ENCODE measurements at places on chromosomes 4 and X.
A peak's percentile ranks its signal among the peaks of the same experiment; 100 is the strongest.

DNA sequence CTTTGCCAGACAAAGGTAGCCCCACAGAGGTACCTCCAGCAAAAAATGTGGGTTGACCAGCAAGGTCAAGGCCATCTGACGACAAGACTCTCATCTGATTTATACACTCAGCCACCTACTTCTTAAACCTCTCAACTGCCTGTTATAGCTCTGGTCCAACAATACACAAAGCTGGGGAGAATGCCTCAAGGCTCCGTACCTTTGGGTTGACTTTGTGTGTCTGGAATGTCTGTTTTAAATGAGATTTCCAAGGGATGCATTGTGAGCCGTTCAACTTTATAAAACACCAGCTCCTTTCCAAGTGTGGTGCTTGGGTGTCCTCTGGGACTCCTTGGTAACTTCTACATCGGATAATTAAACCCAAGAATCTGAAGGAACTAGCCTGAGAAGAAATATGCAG lies 167.0 kb upstream of the RPL34 start:
- DNase-seq, result no peak

DNA sequence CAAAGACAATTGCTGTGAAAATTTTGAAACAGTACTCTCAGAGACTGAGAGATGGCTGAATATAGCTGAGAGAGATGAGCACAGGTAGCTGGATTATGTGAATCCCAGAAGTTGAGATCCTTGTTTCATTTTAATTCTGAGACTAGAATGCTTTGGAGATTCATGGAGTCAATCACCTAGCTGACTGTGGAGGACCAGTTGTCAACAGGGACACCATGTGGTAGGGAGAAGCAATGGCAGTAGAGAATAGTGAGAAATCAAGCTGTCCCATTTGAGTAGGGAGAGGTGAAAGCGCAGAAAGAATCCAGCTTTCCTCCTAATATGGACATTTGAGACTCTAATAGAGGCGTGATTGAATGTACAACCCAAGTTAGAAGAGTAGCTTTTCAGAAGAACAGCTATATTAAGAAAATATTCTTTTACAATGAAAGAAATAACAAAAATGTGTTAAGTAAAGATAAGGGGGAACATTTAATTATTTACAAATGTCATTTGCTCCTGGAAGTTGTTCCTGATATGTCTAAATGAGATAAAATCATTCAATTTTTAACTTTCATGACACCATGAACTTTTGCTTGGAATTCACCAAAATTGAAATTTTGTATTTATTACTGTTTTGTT lies 30.3 kb upstream of the GLRB start:
- peak; percentile 4 for DNase-seq

DNA sequence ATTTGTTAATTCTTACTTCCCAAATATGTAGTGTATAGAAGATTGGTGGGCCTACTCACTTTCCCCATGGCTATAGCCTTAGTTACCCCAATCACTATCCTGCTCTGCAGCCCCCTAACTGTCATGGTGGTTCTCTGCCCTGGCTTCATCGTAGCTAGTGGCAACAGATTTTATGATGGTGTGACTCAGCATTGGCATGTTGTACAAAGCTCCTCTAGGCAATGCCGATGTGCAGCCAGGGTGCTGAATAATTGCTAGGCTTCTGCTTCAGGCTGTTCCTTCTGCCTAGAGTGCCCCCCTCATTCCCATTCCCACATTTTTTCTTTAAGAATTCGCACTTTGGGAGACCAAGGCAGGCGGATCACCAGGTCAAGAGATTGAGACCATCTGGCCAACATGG lies 35.2 kb downstream of the AFF2 start:
- no peak for DNase-seq

DNA sequence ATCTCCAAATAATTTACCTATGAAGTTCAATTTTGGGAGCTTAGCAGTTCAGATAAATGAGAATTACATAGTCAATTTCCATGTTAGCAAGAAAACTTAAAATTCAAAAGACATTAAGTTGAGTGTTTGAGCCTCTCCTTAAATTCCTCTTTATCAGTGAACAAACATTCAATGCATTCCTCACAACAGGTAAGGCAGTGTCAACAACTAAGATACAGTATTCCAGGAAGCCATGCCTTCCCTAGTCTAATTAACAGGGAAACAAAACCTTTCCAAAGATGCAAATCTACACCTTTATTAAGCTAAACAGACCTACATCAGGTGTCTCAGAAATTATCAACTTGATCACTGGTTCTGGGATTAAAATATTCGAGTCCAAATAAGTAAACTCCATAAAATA lies 3.7 kb downstream of the SH3RF1 start:
- DNase-seq, result no peak

- DNase-seq, result no peak
Measured at GRCh38 chr4:181013162-181013561, 1230.0 kb upstream of the TENM3 start.

DNA sequence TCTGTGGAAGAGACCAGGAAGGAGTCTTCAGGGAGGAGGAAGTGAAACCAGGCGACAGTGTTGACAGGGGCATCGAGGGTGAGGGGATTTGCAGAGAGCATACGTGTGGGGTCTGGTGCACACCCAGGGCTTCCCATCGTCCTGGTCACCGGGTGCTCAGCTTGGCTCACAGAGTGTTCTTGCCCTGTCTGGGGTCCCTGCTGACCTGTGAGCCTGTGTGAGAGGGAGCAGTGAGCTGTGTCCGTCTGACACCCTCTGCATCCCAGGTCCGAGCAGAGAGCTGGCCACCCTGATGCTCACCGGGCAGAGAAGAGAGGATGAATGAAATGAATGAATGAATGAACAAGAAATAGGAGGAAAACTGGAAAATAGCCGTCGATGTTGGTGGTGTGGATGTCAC lies 46.5 kb downstream of the CPZ start:
- DNase-seq, result no peak

DNA sequence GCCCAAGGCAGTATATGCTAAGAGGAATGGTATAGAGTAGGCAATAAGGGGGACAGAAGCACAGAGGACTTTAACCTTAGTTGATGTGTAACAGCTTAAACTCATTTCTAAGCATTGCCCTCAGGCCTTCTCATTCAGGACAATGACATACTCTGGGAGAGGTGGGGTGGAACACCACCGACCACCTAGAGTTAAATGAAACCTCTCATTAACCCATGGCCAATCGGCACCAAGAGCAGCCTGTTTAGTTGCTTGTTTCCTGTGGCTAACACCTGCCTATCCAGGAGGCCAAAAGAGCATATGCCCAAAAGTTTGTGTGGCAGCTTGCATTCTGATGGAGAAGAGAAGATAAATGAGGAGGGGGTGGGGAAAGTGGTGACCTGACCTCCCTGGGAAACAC lies 88.7 kb upstream of the PLAC1 start:
- DNase-seq, result no peak

DNA sequence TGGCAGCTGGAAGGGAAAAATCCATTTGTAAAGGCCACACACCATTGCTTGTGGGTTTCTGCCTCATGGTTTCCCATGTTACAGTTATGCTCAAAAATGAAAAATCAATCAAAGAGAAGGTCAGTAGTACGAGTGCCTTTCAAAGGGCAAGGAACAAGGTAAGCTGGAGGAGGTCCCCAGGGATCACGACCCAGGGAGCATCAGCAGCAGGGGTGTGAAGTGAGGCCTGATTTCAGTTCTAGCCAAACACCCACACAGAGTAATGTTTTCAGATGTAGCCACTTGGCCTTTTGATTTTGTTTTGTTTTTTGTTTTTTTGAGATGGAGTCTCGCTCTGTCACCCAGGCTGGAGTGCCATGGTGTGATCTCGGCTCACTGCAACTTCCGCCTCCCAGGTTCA lies 69.4 kb upstream of the AFAP1 start:
- no peak for DNase-seq

- DNase-seq, result no peak
Measured at GRCh38 chr4:37486166-37486565, 200.0 kb downstream of the RELL1 start.

DNA sequence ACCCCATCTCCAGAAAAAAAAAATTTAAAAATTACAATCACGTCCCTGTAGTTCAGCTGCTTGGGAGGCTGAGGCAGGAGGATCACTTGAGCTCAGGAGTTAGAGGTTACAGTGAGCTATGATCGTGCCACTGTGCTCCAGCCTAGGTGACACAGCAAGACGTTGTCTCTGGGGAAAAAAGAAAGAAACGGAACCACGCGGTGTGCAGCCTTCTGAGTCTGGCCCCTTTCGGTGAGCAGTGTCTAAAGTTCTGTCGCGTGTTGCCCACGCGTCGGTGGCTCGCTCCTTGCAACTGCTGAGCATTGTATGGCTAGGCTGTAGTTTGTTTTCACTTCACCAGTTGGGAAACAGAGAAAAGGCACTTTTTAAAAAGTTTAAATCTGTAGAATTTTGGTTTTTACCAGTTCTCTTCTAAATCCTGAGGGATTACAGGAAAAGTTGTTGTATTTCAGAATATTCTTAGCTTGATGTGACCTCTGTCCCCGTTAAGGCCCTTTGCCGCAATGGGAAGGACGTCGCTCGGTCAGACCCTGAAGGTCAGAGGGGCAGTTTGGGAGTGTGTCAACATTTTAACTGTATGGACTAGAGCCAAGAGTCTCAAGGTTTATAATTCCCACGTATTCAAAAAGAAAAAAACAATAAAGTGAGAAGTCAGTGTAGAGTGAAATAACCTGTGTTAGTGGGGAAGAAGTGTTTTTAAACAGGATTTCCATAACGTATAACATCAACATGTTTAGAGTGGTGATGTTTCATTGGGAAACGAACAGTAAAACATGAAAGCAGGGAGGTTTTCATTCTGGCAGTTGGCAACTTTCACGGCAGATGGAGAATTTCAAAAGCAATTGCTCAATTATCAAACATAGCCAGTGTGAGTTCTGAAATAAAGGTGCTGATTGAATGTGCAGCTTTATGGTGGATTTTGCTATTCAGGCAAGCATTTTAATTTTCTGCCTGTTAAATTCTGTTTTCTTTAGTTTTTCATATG lies 45.8 kb upstream of the MSANTD1 start:
- DNase-seq, result no peak

GRCh38 chr4:77093401-77093800 lies 17.6 kb upstream of the CCNI start:
- DNase-seq, result no peak

DNA sequence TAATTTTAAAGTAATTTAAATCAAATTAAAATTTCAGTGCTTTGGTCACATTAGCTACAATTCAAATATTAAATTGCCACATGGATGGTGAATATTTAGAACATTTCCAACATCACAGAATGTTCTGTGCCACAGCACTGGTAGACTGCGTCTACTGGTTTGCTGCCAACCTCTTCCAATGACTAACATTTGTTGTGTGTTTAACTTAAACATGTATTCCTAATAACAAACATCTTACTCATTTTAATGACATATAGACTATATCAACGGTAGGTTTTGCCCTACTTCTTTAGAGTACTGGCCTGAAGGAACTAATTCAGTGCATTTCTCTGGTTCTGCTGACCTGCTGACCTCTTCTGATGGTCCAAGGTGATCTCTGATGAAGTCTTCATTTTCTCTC lies 157.6 kb downstream of the DCK start:
- no peak for DNase-seq

DNA sequence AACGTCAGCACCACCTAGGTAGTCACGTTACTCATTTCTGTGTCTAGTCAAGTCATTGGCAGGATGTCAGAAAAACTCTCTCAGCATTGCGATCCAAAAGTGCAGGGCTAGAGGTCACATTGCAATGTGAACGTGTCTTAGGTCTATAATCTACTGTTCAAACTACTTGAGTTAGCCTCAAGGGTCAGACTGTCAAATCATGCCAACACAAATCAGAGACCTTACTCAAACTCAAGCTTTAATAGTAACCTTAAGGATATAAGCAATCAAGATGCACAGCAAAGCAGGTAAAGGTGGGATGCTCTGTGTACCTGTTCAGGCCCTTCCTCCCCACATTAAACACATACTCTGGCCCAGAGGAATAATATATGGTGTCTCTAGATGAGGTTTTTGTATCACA lies 114.4 kb upstream of the NOCT start:
- no peak for DNase-seq

- DNase-seq, result no peak
Measured at GRCh38 chrX:630612-631496, at the start of gene SHOX. Gene SHOX (plus strand): TSS chrX:630791. CDS start chrX:630898, 107 bp downstream.

DNA sequence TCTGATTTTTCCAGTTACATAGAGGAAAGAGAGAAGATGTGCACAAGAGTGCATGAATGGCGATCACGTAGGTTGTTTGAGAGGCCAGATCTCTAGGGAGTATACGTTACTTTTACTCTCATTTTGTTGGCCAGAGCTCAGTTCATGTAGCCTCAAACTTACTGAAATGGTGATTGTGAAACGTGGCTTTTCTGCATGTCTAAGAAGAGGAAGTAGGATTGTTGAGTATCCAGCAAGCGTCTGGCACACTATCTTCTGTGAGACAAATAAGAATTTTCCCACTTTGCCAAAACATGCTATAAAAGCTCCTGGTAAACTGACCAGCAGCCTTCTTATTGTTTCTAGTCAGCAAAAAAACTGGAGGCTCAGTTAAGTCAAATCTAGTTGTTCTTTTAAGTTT lies 264.5 kb upstream of the EMCN start:
- no peak for DNase-seq

DNA sequence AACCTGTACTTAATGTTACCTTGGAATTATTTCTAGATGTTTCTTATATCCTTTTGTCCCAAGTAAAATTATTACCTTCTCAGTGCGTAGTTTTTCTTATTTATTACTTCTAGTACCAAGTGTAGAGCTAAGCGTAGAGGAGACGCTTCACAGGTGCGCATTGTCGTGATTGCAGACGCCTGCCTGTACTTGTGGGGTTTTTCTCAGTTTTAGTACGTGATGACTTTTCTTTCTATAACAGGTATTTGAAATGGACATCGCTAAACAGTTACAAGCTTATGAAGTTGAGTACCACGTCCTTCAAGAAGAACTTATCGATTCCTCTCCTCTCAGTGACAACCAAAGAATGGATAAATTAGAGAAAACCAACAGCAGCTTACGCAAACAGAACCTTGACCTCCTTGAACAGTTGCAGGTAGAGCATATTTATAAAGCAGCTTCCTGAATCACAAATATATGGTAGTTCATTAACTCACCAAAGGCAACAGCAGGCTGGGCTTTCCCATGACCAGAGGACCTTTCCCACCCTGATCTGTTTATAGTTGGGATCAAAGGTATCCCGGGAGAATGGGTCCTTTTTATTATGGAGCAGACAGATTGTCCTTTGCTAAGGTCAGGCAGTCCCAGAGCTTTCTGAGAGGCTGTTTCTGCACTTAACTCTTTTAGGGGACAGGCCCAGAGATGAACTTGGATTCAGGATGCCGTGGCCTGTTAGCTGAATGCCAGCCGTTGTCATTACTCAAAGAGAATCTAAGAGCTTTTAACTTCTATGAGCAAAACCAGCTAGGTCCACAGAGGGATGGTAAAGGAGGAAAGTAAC lies 172.9 kb downstream of the PTTG2 start:
- no peak for DNase-seq

GRCh38 chrX:111411557-111411956 lies 435 bp downstream of the DCX start:
- DNase-seq, result no peak

DNA sequence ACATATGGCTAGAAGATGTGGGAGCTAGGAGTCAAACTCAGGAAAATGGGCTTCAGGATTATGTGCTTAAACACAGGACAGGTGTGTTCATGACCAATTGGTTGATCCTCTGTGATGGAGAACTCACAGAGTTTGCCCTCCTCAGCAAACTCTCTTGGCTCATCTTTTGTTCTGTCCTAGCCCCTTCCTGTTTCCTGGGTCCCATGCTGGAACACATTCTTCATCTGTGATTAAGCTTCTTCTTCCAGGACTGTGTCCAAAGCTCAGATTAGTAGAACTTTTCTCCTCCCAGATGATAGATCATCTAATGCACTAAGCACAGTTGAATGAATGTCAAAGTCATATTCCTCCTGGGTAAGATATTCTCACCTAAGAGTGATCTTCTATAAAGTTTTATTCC lies 38.8 kb upstream of the TCEANC start:
- DNase-seq, result no peak

- no peak for DNase-seq
Measured at GRCh38 chr4:80424225-80424581, 88.7 kb downstream of the CFAP299 start.

All from H54 (cell line).